Stimulated activated CD8-positive, alpha-beta memory T cell treated with anti-CD3 and anti-CD28 coated beads, Interleukin-15, amount 100 ng/mL, for 4 hours (primary cell): ENCODE measurements at places on chromosomes 16 and 17.

- no peak for DNase-seq
Observed at GRCh38 chr16:80164966-80165550, 375.7 kb upstream of the DYNLRB2 start.

DNA sequence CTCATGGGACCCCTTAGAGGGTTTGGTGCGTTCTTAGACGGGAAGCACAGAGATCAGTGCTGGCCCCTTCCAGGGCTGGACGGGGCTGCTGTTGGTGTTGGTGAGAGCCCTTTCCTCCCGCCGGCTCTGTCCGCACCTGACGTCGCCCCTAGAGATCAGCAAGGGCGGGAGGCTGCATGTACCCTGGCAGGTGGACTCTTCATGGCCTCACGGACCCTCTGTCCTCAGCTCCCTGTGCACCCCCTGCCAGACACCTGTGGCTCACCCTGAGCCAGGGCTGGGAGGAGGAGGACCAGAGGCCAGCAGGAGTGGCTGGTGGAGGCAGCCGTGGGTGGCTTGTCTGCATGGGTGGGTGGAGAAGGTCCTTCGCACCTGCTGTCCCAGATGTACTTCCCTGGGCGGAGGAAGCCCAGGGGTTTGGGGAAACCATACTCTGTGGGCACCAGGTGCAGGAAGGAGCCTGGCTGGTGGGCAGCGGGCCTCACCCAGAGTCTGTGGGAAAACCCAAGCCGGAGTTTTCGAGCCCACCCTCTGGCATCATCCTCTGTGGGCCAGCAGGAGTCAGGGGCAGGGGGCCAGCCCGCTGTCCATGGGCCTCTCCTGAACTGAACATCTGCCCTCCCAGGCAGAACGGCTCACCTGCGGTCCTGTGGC, 348.6 kb downstream of the SEC14L1 start:
- no peak for DNase-seq

DNA sequence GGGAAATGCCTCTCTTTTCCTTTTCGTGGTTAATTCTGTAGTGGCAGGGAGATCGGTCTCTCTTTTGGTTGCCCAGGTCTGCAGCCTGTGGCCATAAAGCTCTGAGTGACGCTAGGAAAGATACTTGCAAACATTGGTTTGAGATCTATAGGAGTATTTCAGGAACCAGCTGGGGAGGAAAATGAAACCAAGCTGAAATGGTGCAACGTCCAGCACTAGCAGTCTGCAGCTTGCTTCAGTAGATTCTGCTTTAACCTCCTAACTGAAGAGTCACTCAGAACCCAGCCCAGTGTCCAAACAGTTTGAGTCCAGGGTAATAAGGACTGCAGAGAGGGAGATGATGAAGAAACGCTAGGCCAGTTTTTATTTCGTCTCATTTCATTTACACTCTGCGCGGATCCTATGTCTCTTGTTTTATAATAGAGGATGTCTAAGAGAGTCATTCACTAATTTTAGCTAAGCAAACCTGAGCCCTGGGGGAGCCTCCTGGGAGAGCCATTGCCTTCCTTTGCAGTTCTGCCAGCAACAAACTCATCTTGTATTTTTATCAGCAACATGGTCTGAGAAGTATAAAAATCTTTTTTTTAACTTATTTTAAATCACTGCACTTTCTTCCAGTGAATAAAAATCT, 12.0 kb downstream of the SP2 start:
- no peak for DNase-seq

DNA sequence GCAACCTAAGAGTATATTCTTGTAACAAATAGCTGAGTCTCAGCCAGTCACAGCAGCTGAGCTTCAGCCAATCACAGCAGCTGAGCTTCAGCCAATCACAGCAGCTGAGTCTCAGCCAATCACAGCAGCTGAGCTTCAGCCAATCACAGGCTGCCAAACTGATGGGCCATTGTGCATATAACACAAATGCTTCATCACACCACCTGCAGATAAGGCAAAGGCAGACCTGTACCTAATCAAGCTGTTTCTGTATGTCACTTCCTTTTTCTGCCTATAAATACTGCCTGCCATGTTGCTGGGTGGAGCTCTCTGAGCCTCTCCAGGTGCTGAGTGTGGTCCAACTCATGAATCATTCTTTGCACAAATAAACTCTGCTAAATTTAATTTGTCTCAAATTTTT, 19.9 kb downstream of the MYH13 start:
- DNase-seq = no peak
